KBM-7 (cell line): ENCODE measurements at places on chromosomes 3 and 15.

- no peak for DNase-seq
Observed at GRCh38 chr3:127443581-127444375, 146.8 kb downstream of the TPRA1 start.

- DNase-seq = no peak
Observed at GRCh38 chr3:64627471-64628321, 60.1 kb downstream of the ADAMTS9 start.

- DNase-seq = peak; percentile 65
Observed at GRCh38 chr3:11803977-11804892, 42.5 kb downstream of the TAMM41 start.

DNA sequence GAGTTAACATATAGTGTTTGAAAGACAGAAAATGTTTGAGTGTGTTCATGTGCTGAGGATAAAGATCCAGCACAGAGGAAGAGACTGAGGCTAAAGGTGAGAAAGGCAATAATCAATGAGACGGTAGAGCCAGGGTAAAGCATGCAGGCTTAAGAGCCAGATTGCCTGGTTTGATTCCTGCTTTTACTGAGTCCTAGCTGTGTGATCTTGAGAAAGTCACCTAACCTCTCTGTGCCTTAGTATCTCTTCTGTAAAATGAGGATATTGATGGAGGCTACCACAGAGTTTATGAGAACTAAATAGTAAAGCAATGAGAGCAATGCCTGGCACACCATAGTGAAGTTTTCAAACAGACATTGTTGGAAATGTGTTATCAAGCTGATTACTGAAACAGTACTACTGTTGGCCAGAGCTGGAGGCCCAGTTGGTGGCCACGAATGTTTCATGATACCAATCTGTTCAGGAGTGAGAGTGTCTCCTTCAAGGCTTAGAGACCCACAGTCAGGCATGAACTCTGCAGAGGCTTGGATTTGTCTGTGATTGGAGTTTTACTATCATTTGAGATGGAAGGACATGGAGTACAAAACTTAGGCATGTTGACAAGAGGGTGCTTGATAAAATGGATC lies 26.8 kb downstream of the IL16 start:
- no peak for DNase-seq

DNA sequence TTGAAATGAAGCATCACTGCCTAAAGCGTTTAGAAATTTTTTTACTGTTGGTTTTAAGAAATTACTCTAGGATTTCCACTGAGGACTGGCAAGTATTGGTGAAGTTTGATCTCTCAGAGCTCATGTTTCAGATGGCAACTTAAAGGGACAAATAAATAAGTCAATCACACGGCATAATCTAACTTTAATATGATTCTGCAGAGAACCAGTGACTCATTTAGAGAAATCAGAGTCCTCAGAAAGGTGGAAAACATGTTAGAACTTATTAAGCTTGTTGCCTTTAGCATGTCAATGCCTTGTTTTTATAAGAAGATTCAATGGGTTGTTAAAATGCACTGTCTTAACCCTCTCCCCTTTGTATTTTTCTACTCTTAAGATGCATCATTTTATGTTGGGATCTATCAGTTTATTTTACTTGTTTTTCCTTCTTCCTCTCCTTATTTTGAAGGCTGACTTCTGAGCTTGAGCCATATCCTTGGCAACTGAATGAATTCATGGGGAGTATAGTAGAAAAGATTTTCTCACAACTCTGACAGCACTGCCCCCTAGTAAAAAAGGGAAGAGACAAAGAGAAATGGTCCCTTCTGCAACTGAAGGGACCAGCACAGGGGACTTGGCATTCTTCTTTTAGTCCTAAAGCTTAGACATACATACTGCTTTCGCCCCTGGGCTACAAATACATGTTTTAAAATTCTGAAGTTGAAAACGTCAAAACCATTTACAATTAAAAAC lies 431.2 kb downstream of the LPP start:
- DNase-seq = peak; percentile 18

DNA sequence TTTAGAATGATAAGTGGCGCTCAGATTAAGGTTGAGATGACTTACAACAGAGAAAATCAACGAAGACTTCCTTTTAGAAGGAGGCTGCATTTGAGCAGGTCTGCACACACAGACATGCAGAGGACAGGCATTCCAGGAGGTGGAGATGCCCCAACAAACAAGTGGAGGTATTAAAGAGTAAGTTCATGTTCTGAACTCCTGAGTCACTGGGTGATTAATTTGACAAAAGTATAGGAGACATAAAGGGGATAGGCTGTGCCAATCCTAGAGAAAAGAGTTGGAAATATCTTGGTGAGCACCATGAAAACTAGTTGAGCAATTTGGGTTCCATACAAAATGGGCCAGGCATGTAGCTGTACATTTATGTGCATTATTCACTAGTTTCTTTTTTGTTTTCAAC lies 33.5 kb upstream of the BCL6 start:
- DNase-seq = no peak

DNA sequence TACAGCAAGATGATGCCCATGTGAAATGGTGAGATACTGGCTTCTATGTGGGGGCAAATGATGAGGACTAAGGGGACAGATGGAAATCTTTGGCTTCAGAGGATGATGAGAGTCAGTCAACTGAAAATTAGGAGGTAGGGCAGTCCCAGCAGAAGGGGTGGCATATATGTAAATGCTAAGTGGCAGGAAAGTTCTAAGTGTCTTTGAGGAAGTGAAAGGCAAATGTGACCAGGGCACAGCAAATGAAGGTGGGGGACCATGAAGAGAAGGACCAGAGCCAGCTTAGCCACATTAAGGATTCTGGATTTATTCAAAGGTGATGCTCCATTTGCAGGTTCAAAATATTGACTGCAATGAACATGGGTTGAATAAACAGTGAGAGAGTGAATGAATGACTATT lies 29.2 kb upstream of the LIMD1 start:
- no peak for DNase-seq

DNA sequence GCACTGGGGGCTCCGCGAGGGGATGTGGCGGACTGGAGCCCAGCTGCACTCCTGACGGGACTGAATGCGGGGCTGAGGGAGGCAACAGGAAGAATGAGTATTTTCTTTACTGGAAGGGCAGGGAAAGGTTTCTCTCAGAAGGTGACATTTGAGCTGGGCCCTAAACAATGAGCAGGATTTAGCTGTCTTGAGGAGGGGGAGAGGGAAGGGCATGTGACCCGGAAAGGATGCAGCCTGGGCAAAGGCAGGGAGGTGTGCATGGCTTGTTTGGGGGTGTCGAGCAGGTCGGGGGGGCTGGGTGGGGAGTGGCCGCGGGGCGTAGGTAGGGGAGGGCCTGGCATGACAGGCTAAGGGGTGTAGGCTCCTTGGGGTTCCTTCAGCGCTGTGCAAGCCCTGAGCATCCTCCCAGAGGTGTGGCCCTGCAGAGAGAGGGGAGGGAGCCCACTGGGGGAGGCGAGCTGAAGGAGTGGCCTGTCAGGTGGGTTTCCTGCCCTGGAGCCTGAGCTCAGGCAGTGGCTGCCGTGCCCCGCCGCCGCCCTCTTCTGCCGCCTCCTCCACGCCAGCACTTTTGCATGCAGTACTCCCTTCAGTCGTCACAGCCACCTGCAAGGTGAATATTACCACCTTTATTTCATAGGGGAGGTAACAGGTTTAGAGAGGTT lies 17.2 kb upstream of the ANKDD1A start:
- peak; percentile 69 for DNase-seq

DNA sequence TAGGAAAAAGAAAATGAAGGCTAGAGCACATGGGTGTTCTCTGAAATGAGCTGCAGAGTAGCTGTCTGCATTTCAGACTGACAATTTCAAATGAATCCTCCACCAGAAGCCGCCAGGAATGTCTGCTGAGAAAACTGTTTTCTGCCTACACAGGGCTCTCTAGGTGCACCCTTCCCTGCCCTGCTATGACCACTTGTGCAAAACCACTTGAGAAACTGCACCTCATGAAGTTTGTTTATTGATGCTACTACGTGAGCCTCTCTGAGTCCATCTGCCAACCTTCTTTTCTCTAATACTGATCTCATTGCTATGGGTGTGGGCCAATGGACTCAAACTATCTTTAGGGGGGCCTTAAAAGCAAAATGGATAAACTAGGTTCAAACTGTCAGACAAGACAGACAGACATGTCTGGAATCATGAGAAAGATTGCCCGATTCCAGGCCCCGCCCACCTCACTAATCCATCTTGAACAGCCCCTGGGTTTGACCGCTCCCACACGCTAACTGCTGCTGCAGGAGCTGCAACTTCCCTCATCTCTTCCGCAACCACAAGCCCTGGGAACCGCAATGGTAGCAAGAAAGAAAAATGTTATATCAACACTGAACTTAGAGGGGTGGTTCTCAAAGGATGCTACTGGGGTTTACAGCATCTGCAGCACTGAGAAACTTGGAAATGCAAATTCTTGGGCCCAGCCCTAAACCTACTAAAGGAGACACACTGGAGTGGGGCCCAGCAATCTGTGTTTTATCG lies 9.0 kb upstream of the CD47 start:
- peak; percentile 97 for DNase-seq

DNA sequence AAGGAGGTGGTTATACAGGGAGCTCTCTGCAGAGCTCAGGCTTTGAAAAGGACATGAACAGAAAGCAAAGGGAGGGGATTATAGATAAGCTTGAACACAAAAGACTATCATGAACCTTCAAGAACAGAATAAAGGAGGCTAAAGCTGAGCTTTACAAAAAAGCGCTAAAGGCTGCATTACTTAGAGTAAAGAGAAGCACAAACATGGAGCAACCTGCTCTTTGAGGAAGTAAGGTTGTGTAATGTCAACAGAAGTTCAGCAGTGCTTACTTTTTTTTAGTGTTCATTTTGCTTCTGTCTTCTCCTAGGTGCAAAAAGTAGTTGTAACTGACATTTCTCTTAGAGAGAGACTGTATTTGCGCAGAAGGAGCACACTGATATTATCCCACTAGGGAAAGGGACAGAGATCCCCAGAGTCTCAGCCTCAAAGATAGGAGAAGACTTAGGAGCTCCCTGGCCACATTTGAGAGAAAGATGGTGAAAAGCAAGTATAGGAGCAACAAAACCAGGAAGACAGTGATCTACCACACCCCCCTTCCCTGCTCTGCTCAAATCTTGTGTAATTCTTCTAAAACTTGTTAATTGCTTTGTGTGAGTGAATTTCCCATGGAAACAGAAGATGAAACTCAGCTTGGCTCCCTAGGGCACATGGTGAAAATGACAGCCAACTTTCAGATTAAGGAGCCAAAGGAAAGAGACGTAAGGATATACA lies 54.7 kb downstream of the QTRT2 start:
- peak; percentile 51 for DNase-seq

DNA sequence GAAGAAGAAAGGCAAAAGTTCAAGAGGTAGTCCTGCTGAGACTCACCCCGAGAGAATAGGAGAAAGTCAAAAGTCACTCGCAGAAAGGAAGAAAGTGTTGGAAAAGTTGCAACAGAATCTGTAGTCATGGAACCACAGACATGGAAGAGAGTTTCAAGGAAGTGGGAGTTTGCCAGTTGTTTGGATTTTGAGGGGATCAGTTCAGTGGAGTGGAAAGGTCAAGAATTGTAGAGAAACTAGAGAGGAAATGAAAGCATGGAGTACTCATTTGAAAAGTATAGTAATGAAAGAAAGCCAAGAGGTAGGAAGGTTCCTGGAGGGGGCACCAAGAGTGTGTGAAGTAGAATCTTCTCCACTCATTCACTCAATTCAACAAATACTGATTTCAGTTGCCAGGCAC lies 34.7 kb downstream of the SPTSSB start:
- DNase-seq = no peak

GRCh38 chr3:66028457-66028856 lies 10.3 kb downstream of the MAGI1 start:
- DNase-seq = no peak

- no peak for DNase-seq
Observed at GRCh38 chr3:194283221-194284006, 67.7 kb downstream of the CPN2 start.

- no peak for DNase-seq
Observed at GRCh38 chr15:69388260-69388705, 25.9 kb upstream of the KIF23 start.

- no peak for DNase-seq
Observed at GRCh38 chr15:53648934-53649333, 110.5 kb downstream of the WDR72 start.

- no peak for DNase-seq
Observed at GRCh38 chr3:46670891-46671427, 22.5 kb downstream of the ALS2CL start.

DNA sequence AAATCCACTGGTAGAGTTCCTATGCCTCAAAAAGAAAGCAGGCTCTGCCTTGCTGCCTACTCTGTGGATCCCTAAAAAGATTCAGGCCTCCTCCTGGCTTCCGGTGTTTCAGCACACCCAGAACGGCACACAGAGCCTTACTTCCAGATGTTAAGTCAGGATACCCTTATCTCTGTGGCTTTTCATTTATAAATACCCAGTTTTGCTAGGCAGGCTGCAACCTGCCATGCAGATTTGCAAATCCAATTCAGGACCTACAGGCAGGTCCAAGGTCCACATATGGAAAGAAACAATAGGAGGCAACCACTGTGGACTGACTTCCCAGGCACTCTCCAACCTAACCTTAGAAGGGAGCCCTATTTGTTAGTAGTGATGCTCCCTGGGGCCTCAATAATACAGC lies 30.7 kb downstream of the EFL1 start:
- DNase-seq = no peak

GRCh38 chr3:133159498-133160475 lies 121.6 kb downstream of the TMEM108 start:
- DNase-seq = no peak

DNA sequence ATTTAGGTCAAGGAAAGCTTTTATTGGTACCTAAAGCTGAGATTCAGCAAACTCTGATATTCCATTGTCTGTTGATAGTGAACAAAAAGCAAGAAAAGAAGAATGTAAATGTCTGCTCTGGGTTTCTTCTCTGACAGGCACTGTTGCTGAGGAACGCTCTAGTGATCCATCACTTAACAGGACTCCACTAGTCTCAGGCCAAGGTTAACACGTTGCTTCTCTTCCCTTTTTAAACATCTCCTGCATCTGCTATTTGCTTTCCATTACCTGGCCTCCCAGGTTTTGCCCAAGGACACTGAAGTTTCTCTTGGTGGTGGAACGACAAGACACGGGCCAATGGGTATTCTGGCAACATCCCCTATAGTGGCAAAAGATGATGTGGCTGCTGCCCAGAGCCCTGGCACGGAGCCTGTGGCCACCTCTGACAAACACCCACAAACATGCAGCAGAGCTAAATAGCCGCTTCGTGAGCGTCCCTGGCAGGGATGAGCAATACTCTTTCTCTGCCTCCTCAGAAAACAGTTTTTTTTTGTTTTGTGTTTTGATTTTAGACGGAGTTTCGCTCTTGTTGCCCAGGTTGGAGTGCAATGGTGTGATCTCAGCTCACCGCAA lies 97.8 kb upstream of the AKAP13 start:
- no peak for DNase-seq
